ENCODE measurements at places on chromosomes 1 and 21.

DNA sequence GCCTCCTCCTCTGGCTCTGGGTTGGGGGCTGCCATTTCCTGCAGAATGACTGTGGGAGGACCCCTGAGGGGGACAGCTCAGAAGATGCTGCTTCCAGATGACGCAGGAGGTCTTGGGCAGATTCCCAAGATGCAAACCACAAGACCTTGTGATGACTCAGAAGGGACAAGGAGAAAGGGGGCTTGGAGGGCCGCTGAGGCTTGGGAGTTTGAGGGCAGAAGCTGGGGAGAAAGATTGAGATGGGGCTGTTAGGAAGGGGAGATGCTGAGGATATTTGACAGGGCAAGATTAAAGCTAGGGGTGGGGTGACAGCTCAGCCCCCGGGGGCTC is 7.5 kb downstream of the PTPRU start:
- no peak for DNase-seq

- DNase-seq = no peak
Observed at GRCh38 chr1:205396967-205397616, 24.8 kb downstream of the LEMD1 start.

- no peak for DNase-seq
Observed at GRCh38 chr1:102655034-102655433, 453.3 kb downstream of the COL11A1 start.

DNA sequence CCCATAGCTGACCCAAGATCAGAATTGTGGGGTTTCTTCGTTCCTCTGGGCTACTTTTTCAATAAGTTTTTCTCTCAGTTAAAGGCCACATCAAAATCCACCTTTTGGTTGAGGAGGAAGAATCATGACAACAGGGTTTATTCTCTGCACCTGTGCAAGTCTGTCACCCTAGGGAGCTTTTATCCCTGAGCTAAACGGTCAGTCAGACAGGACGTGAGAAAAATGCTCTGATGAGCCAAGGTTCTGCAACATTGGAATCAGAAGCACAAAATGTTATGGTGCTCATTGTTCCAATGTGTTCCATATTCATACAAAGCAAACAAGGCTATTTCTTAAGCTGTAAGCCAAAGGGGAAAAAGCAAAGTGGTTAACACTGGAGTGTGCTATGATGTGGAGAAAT is 7.4 kb upstream of the ERICH3 start:
- DNase-seq = no peak

GRCh38 chr1:230170153-230170547 is 103.1 kb downstream of the GALNT2 start:
- no peak for DNase-seq

- DNase-seq = no peak
Observed at GRCh38 chr1:57741521-57741920, 317.7 kb upstream of the DAB1 start.

- no peak for DNase-seq
Observed at GRCh38 chr1:44170281-44170823, 28.9 kb upstream of the KLF18 start.

GRCh38 chr1:98402860-98403259 is 258.7 kb upstream of the SNX7 start:
- DNase-seq = no peak

DNA sequence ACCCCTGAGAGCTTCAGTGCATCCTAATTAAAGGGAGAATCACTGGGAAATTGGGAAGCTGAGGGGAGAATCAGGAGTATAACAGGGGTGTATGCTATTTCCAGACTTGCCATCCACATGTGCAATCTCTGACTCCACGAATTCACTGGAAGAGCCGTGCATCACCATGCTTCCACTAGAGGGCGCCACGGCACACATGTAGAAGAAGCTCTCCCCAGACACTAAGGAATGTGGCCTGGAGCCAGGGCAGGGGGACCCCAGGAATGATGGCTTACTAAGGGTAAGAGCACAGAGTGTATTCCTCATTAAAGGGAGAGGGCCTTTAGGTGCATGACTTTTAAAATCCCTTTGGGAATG is 81.5 kb downstream of the ABCA4 start:
- peak; percentile 25 for DNase-seq

DNA sequence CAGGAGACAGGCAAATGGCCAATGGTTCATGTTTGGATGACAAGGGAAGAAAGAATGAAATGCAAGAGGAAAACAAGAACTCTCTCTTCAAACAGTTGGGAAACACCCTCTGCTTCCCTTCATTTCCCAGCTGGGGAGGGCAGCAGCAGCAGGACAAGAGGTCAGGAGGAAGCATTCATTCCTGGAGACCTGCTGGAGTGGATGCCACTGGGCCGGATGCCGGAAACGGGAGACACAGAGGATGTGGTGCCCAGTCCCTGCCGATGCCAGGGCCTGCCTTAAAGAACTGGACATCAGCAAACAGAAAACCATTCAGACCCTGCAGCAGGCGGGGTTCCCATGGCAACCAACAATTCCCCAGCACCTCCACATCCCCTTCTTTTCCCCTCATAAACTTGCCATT is 102.3 kb upstream of the ZNF648 start:
- no peak for DNase-seq

- DNase-seq = no peak
Observed at GRCh38 chr1:9344426-9345200, 51.9 kb downstream of the SPSB1 start.

GRCh38 chr1:228512781-228513198 is 25.6 kb downstream of the RNF187 start:
- no peak for DNase-seq

DNA sequence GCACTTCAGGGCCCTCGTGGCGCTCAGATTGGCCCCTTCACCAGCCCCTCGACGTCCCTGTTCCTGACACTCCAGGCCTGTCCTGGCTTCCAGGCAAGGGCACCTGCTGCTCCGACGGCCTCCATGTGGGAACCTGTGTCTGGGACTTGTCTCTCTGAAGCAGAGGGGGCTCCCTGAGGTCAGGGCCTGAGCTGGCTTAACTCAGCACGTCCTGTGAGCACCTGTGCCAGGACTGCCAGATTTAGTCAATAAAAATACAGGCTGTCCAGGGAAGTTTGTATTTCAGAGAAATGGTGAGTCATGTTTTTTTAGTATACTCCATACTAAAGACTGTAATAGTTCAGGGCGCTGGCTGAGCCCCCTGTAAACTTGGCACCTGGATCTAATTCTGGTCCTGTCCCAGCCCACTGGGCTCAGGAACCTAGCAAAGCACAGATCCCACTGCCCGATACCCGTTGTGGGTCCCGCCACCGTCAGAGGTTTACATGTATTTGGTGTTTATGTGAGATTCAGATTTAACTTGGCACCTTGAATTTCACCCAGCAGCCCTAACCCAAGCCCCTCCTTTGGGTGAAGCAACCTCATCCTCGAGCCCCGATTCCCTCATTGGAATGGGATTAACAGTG is 109.9 kb upstream of the IFFO2 start:
- no peak for DNase-seq

DNA sequence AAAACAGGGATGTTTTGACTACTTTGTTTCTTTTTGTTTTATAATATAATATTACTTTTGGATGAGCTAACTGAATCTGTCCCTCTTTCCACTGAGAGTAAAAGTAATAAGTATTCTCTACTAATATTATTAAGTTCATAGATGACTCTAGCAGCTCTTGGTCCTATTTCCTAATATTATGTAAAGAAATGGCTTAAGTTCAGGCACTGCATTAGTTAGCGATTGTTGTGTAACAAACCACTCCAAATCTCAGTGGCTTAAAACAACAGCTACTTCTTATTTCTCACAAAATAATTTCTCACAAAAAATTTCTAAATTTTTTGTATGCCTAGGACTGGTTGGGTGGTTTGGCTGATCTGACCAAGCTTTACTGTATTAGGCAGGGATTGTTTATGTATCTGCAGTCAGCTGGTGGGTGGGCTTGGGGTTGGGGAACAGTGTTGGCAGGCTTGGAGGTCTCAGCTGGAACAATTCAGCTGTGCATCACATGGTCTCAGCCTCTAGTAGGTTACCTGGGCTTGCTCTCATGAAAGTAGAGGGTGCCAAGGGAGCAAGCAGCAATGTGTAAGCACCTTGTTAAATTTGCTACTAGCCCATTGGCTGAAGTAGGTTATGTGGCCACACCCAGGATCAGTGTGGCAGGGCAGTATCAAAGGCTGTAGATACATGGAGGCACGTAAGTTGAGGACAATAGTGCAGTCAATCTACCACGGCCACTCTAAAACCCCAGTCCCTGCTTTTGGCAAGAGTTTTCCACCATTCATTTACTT is 8.8 kb upstream of the CCT8 start:
- DNase-seq = no peak

- DNase-seq = no peak
Observed at GRCh38 chr1:160658814-160659193, 12.0 kb upstream of the SLAMF1 start.

DNA sequence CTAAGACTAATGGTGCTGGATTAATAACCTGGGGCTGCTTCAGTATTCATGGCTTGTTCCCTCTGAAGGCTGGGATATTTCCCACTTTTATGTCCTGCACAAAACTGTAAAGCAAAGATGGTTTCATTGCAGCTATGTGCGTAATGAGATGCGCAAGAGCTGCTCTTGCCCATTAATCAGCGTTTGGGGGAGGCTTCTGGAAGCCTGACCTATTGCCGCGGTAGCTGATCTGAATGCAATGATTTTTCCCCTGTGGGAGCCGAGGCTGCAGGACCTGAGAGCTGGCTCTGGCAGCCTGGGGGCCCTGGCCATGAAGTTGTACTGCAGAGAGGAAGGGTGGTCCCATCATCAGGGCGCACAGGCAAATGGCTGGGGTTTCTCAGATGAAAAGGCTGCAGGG is 239.8 kb downstream of the CAMTA1 start:
- no peak for DNase-seq

GRCh38 chr21:43950936-43951335 is 61.2 kb upstream of the TRAPPC10 start:
- no peak for DNase-seq
